Calu3 (cell line): ENCODE measurements at places on chromosomes 11 and 22. TPM values are rescaled to one million over a fixed set of nuclear protein-coding genes. Genes with fewer than 3 reads are reported as not detected.

DNA sequence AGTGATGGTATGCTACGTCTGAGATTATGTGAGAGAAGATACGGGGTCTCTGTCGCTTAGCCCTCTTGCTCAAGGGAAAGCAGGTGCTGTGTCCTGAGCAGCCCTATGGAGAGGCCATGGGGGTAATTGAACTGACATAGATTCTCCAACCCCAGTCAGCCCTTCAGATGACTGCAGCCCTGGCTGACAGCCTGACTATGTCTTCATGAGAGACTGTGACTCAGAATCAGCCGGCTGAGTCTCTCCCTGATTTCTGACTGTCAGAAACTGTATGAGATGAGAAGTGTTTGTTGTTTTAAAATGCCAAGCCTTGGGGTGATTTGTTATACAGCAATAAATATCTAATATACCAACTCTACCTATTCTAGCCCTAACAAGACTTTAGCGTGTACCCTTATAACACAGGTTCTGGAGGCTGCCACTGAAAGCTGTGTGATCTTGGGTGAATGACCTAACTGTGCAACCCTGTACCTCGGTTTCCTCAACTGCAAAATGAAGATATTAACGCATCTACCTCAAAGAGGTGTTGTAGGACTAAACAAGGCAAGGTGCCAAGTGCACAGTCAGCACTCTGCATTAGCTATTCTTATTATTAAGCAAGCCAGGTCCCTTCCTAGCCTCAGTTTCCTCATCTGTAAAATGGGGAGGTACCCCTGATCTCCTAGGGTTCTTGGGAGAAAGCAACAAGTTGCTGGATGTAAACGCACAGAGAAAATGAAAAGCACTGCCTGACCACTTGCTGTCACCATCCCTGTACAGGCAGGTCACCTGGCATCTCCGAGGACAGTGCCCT, 24.9 kb downstream of the SLC43A1 start:
- peaks cover 15% of the 10 kb centered on the region for H3K4me1 ChIP-seq
- H3K27me3 ChIP-seq = no peaks in the 10 kb centered on the region
- H3K4me3 ChIP-seq = no peak overlapping the region
- no peak for DNase-seq
- peaks cover 19% of the 10 kb centered on the region for H3K36me3 ChIP-seq

- H3K36me3 ChIP-seq = peaks cover 6% of the 10 kb centered on the region
- no peaks in the 10 kb centered on the region for H3K27me3 ChIP-seq
- no peak overlapping the region for H3K4me3 ChIP-seq
- no peak overlapping the region for H3K27ac ChIP-seq
- peaks cover 1% of the 10 kb centered on the region for H3K4me1 ChIP-seq
These were observed 103.8 kb upstream of the PARVA start for GRCh38 chr11:12273618-12273995.

DNA sequence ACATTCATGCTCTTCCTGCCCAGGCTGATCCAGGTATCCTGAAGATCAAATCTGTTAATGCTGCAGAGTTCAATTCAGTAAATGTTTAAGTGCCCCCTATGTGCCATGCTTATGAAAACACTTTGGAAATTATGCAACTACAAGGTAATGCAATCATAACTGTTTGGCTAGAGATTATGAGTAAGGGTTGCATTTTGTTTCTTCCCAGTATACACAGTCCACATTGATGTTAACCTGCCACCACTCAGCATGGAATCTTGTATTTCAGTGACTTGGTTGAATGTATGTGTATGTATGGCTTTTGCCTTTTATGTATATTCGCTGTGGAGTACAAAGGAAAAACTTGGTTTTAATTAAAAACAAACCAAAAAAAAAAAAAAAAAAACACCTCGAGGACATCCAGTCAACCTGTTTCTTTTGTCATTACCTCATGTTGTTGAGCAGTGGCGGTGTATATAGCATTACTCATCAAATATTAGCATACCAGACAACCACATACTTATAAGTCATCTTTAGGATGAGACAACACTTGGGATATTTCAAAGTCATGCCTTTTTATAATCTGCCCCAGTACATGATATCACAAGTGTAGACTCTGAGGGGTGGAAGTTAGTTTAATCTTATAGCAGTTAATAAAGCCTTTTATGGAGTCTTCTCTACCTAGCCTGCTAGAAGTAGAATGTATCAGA, 86.1 kb upstream of the HORMAD2 start:
- no peaks in the 10 kb centered on the region for H3K27me3 ChIP-seq
- H3K27ac ChIP-seq = peak overlapping the region; percentile 80
- H3K36me3 ChIP-seq = peaks cover 25% of the 10 kb centered on the region
- DNase-seq = no peak
- H3K4me1 ChIP-seq = peaks cover 27% of the 10 kb centered on the region

IFTAP gene
- total RNA-seq = 15.5 and 17.1 TPM in 2 replicates

TSPAN32 gene
- not detected in 2 replicates for total RNA-seq
